ENCODE measurements at places on chromosomes 4 and X. TPM values are rescaled to one million over a fixed set of nuclear protein-coding genes. Genes with fewer than 3 reads are reported as not detected.

GRCh38 chr4:8128100-8128856 lies 30.3 kb downstream of the ABLIM2 start:
- no peak for DNase-seq

- DNase-seq = no peak
Observed at GRCh38 chr4:88006956-88007303, 505 bp upstream of the PKD2 start.

The SATL1 gene
- total RNA-seq = 1.2 TPM

The TRIM75 gene
- not detected for total RNA-seq

DNA sequence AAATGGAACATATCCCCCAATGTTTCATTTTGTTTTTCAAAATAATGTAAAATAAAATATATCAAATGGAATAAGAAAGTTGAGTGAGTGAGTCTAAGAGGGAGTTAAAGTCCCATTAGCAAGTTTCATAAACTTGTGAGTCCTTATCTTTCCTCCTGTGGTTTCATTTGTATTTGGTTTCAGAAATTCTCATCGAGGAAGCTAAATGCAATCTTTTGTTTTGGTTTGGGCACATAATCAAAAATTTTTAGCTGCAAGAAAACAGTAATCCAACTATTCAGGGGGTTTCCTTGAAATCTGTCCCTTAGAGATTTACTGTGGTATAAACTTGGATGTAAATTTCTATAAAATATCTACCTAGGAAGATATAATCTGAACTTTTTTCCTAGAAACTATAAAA lies 124.2 kb downstream of the CAMK2D start:
- no peak for DNase-seq

DNA sequence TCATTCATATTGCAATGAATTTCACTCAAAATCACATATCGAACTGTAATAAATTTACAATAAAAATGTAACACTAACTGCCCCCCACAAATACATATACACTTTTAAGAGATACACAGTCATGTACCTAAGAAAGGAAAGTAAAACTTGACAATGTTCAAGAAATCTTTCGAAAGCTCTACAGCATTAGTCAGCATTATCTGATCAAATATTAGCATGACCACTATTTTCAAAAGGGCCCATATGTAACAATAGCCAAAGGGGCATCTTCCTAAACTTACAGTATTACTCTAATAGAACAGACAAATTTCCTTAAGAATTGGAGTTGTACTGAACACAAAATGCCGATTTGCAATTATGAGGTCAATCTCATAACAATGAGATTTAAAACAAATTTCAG lies 51.8 kb downstream of the STX18 start:
- no peak for DNase-seq

The CT83 gene
- total RNA-seq = not detected

GRCh38 chrX:127574829-127575228 lies 477.4 kb downstream of the ACTRT1 start:
- no peak for DNase-seq

The NDUFA1 gene
- total RNA-seq = 46.9 TPM
